ENCODE measurements at places on chromosomes 6 and 20.
A peak's percentile ranks its signal among the peaks of the same experiment; 100 is the strongest.

- DNase-seq: no peak
Measured at GRCh38 chr6:116761779-116762178, 3.7 kb downstream of the FAM162B start.

- no peak for DNase-seq
Measured at GRCh38 chr6:73045609-73046008, 179.7 kb downstream of the KHDC1L start.

- peak; percentile 66 for DNase-seq
Measured at GRCh38 chr6:44078827-44079671, 48.2 kb downstream of the MRPL14 start.

GRCh38 chr20:51523276-51524013, 19.1 kb downstream of the NFATC2 start:
- no peak for DNase-seq

GRCh38 chr6:128993166-128993565, 110.2 kb downstream of the LAMA2 start:
- DNase-seq: no peak

DNA sequence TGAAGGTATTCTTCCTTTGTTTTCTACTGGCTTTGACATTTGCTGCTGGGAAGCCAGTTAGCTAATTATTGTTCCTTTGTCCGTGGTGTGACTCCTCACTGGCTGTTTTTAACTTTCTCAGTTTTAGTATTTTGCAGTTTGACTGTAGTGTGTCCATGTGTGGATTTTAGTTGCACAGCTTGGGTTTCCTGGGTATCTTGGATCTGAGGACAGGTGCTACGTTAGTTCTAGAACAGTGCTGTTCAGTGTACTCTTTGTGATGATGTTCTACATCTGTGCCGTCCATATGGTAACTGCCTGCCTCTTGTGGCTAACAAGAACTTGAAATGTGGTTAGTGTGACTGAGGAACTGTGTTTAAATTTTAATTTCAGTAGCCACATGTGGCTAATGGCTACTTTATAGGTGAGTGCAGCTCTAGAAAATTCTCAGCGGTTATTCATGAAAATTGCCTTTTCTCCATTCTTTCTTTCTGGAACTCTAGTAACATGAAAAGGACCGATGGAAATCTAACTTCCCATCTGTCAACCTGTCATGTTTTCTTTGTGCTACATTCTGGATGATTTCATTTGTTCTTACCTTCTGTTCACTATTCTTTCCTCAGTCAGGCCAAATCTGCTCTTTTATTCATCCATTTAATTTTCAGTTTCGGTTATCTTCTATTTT, 7.4 kb downstream of the SNX9 start:
- DNase-seq: no peak

GRCh38 chr6:149450679-149451375, 34.0 kb downstream of the ZC3H12D start:
- DNase-seq: no peak

GRCh38 chr6:53827531-53827930, 32.7 kb downstream of the LRRC1 start:
- no peak for DNase-seq

DNA sequence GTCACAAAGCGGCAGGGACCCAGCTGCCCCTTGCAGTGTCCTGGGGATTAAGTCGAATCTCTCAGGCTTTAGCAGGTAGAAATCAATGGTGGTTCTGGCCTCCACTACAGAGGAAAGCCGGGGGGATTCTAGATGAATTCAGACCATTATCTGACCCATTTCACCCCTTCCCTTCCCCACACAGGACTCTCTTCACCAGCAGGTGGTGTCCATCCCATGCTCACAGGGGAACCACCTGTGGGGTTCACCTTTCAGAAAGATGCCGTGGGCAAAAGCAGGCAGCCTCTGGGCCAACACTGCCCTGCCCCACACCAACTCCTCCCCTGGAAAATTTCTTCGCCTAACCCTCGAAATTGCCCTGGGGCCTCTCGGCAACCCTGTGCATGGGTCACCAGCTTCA, 123.8 kb upstream of the GGTLC1 start:
- DNase-seq: no peak

- DNase-seq: no peak
Measured at GRCh38 chr6:159117046-159117445, 52.2 kb upstream of the FNDC1 start.

DNA sequence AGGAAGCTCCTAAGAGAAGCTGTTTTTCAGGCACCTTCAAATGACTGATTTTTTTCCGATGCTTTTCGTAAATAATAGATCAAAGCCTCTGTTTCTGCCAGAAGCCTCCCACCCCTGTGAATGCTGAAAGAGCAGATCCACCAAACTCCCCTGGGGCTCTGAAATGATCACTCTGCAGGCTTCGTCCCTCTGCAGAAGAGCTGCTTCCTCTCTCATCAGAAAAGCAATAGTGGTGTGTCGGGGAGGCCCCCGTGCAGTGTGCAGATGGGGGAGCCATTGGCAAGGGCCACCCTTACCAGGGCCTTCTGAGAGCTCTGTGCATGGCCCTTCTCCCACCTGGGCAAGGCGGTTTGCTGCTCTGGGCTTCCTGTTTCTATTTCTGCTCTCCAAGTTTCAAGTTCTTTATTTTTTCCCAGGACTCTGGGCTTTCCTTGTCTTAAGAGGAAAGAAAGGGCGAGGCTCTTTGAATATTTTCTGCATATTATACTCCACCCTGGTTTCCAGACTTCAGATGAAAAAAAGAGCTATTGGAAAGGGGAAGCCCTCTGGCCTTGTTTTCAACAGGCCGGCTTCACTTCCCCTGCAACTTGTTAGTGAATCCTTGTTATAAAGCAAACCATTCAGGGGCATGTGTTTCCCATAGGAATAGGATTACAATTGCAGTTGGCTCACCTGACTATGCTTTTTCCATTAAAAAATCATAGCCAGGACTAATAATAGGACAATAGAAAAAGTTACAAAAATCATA, 155.2 kb downstream of the TTLL2 start:
- DNase-seq: no peak

DNA sequence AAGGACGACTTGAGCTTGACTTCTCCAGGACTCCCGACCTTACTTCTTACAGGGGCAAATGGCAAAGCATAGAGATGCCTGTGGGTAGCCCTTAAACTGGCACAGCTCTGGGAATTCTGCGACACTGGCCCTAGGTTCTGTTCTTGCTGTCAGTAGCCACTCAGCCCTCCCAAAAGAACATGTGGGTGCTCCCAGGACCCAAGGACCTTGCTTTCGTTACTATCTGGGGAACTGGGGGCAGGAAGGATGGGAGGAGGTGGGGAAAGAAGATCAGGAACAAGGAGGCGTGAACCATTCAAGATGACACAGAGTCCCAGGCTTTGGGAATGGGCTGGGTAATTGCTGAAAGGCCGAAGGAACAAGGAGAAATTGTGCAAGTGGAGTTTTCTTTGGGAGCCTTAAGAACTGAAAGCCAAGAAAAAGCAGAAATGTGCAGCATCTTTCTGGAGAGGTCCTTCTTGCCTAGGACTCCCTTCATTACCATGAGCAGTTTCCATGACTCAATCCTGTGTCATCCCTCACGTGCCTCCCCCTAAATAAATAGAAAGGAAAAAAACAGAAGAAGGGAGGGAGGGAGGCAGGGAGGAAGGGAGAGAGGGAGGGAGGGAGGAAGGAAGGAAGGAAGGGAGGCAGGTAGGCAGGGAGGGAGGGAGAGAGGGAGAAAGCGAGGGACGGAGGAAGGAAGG, 284.6 kb upstream of the FOXQ1 start:
- DNase-seq: no peak

DNA sequence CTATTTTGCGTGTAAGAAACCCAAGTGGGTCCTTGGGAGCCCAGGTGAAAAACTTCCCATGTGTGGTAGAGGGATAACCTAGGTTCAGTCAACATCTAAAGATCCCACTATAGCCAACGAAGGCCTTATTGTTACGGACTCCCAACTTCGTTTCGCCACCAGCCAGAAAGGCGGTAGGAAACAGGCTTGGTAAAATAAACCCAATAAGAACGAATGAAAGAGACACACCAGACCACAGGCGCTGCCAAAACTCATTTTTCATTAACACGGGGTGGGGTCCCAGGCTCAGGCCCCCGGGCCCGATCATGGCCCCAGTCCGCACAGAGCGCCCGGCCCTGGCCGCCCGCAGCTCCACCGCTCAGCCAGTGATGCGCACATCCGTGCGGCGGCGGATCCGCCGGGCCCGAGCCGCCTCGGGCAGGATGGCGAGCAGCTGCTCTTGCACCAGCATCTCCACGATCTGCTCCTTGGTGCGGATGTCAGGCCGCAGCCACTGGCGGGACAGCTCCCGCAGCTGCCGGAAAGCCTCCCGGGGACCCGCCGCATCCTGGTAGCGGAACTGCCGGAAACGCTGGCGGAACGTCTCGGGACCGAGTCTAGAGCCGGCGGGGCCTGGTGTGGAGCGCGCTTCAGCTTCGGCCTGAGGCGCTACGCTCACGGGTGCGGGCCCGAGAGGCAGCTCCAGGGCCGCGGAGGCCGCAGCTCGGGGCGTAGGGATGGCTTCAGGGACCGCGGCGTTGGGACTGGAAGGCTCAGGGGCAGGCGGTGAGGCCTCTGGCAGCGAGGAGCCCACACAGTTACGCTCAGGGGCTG, 709 bp downstream of the SCAND1 start:
- peak; percentile 60 for DNase-seq

- DNase-seq: no peak
Measured at GRCh38 chr6:139290787-139291311, 949 bp downstream of the TXLNB start.

- no peak for DNase-seq
Measured at GRCh38 chr6:164322533-164322932, 908.0 kb downstream of the QKI start.

DNA sequence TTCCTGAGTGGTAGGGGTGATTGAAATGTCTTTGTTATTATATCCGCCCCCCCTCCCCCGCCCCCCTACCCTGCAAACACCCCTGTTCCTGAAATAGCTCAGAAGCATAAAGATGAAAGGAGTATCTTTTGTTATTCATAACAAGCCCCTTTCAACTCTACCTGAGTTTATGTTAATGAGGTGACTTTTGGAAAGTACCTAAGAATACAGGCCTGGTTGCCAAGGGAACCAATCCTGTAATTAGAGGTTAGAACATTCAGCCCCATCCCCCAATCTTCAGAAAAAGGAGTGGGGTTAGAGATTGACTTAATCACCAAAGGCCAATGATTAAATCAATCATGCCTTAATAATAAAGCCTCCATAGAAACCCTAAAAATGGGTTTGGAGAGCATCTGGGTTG, 979.2 kb upstream of the GJE1 start:
- no peak for DNase-seq
